ENCODE measurements at places on chromosomes 13 and 19.

DNA sequence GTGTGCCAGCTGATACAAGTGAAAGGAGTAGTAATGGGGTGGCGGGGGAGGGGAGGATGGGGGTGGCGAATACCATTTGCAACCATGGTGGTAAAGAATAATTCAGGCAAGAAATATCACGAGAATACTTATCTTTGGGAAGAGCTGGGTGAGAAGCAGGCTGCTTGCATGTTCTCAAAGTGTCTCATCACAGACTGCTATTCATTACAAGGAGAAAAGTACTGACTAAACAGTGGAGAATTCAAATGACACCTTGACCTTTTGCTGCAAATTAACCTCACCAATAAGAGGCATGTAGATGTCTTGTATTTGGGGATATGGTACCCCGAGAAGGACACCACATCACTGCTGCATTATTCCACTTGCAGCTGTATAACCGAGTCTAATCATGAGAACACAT, 585.7 kb upstream of the GPC6 start:
- DNase-seq, result no peak

- no peak for DNase-seq
Measured at GRCh38 chr13:110949628-110950027, 34.8 kb upstream of the ANKRD10 start.

DNA sequence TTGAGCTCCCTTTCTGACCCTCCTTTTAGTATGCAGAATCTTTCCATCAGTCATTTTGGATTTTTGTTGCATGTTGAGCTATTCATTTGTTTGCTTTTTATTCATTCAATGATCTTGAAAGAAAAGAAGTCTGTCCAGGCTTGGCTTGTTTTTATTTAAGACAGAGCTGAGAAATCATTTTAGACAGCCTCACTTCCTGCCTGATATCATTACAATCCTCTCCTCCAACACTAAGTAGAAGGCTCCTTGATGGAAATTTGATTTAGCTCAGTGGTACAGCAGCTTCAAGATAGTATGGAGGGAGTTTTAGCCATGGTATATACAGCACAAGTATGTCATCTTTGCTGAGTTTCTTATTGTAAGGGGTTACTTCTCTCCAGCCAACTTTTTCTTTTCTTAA, 28.4 kb downstream of the MBNL2 start:
- DNase-seq, result no peak

- no peak for DNase-seq
Measured at GRCh38 chr13:47000165-47000564, 103.3 kb upstream of the HTR2A start.

GRCh38 chr13:24042710-24043440, 117.6 kb upstream of the SPATA13 start:
- DNase-seq, result no peak

GRCh38 chr13:40116008-40116407, 460.5 kb downstream of the COG6 start:
- no peak for DNase-seq

GRCh38 chr13:95787356-95788099, 110.6 kb downstream of the DNAJC3 start:
- DNase-seq, result no peak

- DNase-seq, result no peak
Measured at GRCh38 chr13:100941377-100942368, 267.1 kb upstream of the TMTC4 start.

- DNase-seq, result no peak
Measured at GRCh38 chr13:110400786-110401533, 93.9 kb downstream of the COL4A2 start.

- DNase-seq, result no peak
Measured at GRCh38 chr13:110319397-110319773, 12.3 kb downstream of the COL4A2 start.

DNA sequence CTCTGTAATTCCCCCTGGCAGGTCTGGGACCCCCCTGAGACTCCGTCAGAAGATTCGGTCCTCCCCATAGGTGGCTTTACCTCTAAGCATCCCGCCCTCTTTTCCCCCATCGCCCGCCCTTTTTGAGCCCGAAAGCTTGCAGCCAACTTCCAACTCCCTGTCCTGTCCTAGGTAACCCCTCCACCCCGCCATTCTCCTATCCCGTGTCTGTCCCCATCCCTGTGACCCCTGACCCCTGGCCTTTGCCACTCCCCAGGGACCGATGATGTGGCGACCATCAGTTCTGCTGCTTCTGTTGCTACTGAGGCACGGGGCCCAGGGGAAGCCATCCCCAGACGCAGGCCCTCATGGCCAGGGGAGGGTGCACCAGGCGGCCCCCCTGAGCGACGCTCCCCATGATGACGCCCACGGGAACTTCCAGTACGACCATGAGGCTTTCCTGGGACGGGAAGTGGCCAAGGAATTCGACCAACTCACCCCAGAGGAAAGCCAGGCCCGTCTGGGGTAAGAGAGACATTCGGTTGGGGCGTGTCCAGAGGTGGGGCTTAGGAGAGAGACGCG, 488 bp downstream of the RCN3 start:
- DNase-seq, result no peak

GRCh38 chr13:44072536-44072935, 192.8 kb downstream of the LACC1 start:
- no peak for DNase-seq

DNA sequence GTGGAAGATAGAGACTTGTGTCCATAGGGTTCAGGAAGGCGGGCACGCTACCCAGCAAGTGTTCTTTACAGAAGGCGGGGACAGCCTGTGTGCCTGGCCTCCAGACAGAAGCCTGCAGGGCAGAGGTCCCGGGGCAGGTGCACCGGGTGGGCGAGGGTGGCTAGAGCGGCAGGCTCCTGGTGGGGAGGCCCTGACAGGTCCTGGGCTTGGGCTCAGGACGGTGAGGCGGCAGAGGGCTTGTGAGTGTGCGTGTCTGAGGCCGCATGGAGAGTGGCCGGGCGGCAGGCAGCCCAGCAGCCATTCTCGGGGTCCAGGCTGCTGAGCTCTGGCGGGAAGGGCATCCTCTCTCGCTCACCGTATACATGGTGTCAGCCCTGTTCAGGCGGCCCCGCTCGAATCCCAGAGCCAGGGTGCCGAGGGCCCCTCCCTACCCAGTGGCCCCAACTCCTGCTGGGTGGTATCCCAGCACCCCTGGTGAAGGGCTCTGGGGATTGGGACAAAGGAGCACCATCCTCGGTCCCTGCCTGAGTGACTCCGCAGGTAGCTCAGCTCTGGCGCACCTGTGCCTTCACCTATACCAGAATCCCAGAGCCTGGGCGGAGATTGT, 3.0 kb upstream of the AMH start:
- no peak for DNase-seq

DNA sequence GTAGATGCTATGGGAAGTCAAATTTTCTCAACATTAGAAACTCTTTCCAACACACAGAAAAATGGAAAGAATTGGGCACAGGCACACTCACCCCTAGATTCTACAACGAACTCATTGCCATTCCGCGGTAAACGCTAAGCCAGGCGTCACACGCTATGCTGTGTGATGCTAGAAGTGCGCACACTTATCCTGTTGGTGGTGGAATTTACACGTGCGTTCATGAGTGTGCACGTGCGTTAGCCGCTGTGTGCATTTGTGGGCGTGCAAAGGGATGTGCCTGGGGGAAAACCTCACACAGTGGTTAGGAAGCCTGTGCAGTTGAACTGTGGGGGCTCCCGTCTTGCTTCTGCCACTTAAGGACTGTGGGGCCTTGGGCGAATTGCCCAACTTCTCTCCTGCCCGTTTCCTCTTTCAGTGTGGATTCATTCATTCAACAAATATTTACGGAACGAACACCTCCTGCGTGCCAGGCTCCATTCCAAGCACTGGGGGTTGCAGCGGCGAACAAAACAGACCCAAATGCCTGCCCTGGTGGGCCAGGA, 7.7 kb downstream of the NFILZ start:
- DNase-seq, result no peak

DNA sequence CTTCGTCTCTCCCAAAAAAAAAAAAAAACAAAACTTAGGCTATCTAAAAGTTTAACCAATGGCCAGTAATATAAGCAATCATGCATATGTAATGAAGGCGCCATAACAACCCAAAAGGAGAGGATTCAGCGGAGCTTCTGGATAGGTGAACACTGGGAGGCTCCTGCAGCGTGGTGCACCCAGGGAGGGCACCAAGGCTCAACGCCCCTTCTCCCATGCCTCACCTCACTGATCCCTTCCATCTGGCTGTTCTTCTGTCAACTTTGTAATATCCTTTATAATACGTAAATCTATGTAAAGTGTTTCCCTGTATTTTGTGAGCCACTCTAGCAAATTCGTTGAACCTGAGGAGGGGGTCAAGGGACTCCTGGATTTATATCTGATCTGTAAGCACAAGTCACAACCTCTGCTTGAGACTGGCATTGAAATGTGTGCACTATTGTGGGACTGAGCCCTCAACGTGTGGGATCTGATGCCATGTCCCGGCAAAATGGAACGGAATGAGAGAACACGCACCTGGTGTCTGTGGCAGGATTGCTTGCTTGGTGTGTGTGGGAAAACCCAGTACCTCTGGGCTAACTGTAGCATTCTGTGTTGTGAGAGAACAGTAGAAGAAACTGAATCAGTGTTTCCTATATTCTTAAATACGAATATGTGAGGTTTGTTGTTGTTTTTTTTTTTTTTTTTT, 521 bp upstream of the ZNF665 start:
- DNase-seq, result no peak

DNA sequence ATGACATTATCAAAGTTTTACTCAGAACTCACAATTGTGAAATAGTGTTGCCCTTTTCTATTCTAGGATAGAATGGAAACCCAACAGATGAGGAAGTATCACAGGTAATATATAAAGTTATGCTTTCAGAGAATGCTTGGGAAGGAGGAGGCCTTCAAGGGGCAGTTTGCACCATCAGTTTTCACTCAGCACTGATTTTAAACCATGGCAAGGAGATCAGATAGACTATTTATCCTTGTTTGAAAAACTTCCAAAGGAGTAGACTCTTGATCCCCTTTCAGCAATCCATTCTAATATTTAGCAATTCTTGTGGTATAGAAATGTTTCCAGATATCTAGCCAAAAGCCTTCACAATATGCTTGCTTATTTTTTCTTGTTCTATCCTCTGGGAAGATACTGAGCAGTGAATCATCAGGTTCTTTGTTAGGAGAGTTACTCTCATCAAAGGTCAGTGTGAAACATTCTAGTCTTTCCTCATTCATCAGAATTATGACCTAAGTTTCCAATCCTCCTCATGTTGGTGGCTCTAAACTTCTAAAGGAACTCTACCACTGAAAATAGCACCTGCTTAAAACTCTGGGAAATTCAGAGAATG, 3.8 kb downstream of the GPC6 start:
- no peak for DNase-seq

GRCh38 chr13:106471957-106472543, 63.4 kb downstream of the EFNB2 start:
- no peak for DNase-seq

GRCh38 chr19:4556597-4557127, 2.8 kb downstream of the SEMA6B start:
- no peak for DNase-seq

DNA sequence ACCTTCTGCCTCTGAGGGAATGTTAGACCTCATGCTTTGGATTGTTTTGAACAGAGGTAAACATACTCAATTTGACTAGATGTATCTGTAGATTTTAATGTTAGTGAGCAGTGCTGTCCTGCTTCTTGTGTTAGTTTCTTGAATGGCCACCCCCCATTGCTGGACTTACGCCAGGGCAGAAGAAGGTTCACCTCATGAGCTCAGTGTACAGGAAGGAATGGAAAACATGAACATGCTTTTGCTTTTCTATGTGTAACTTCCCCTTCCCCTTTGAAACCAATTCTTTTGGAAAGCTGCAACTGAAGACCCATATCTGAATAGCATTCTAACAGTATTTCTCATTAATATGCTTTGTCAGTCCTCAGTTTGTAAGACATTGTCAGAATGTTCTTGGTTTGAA, 32.3 kb downstream of the WASF3 start:
- DNase-seq, result no peak

Measured in NCI-H2107 (cell line).